ENCODE measurements at places on chromosomes 3 and 15.

- no peak for DNase-seq
Measured at GRCh38 chr15:37594417-37594816, 340.0 kb upstream of the TMCO5A start.

DNA sequence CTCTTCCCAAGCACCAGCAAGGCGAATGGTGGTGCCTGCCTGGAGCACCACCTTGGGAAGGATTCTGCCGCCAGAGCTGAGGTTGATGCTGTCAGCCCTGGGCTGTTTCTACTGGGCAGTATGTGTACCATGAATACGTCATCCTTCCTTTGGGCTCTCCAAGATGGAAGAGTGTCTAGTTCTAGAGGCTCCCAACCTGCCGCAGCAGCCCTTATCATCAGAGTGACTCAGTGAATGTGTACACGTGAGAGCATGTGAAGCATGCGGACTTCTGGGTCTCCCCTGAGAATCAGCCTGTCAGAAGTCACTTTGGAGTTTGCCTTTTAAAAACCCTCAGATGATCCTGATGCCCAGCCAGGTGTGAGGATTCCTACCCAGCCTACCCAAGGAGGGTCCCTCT, 20.9 kb downstream of the PLA2G4D start:
- DNase-seq, result no peak

DNA sequence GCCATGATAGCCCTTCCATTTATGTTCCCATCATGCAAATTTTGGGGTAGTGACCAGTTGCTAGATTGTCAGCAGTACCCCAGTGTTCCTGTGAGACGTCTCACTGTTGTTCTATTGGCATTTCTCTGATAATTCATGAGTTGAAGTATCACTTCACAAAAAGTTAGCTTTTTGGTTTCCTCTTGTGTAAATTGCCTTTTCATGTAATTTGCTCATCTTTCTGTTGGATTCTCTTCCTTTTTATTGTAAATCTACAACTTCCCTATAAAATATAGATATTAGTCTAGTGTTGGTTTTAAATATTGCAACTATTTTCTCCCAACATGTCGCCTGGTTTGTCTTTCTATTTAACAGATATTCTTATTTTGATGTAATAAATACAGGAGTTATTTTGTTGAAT, 7.5 kb upstream of the A4GNT start:
- DNase-seq, result no peak

DNA sequence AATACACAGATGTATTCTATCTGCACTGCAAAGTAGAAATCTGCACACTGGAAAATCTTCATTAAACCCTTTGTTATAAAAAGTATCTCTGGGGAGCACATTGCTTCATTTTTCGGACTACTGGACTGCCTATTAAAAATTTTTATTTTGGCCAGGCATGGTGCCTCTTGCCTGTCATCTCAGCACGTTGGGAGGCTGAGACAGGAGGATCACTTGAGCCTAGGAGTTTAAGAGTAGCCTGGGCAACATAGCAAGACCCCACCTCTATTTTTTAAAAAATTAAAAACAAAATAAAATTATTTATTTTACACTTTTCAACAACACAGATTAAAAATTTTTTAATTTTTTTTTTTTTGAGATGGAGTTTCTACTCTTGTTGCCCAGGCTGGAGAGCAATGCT, 6.0 kb downstream of the SERP1 start:
- no peak for DNase-seq

GRCh38 chr3:35772381-35773015, 133.2 kb downstream of the ARPP21 start:
- DNase-seq, result no peak

Data from NCI-H524 treated with DMSO at 0.1 percent for 48 hours (cell line).